ENCODE measurements at places on chromosomes 11 and 22.

GRCh38 chr11:8786933-8787332, 104.3 kb downstream of the RPL27A start:
- DNase-seq: no peak

DNA sequence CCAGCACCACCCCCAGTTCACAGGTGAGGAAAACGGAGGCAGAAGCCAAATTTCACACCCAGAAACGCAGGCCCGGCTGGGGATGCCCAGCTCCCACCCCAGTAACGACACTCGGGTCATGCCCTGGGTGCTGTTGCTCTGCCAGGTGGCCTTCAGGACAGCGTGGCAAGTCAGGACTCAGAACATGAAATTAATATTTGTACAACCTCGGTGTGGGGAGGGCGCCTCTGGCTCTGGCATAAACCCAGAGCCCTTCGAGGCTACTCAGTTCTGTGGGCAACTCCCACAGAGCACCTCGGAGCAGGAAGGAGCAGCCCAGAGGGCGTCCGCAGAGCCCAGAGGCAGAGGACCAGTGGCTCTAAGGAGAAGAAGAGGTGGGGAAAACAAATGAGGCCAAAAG, 71.6 kb downstream of the CELSR1 start:
- DNase-seq: no peak

DNA sequence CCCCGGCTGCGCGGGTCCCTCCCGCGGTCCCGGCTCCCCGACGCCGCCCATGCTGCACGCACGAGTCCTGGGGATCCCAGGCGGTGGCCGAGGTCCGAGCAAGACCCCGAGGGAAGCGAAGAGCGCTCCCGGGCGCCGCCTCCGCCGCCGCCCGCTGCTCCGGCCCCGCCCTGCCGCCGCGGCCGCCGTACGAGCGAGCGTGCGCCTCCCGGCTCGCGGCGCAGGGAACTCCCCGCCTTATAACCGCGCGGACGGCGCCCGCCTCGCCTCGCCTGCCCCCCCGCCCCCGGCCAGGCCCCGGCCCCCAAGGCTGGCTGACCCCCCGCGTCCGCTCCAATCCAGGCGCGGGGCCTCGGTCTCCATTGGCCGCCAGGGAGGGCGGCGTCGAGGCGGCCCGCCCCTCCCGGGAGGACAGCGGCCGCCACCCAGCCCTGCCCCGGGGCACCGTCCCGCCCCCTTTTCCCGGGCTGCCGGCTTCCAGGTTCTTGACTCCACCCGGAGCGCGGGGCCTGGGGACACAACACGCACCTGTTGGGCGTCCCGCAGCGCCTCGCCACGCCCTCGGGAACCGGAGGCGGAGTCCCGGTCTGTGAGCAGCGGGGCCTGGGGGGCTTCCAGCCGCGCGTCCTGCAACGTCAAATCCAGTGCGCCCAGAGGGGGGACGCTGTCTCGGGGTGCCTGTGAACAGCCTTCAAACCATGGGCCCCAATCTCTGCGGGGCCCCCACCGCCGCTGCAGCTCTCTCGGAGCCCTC, at the start of gene FADS3:
TSS of gene FADS3 (minus strand) at position 215 of the 754 bp plus-strand sequence. CDS start at position 51, 164 bp downstream.
- peak; percentile 78 for DNase-seq

DNA sequence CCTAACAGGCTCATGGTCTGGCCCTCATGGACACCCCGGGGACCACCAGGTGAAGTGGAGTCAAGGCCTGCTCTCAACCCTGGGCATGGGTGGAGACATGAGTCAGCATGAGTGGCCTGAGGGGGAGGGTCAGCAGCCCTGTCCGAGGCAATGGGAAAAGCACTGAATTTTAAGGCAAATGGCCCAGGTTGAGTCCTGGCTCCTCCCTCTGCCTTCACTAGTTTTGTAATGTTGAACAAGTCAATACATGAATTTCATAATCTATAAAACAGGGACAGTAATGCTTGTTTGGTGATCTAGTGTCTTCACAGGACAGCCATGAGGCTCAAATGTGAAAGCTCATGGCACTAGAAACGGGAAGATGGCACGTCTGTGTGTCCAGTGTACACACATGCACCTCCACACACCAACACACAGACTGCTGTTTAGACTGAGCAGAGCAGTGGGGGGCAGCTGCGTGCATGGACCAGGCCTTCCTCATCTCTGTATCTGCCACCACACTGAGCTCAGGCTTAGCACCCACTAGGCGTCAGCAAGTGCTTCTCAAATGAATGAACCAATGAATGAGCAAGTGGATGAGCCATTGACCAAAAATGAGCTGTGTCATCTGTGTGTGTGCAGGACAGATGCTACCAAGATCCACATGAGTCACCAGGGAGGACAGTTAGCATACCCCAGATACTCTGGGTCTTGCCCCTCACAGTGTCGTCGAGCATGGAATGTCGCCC, 63.4 kb downstream of the NRXN2 start:
- no peak for DNase-seq

GRCh38 chr11:47373876-47374719, 4.2 kb downstream of the SPI1 start:
- DNase-seq: peak; percentile 54

DNA sequence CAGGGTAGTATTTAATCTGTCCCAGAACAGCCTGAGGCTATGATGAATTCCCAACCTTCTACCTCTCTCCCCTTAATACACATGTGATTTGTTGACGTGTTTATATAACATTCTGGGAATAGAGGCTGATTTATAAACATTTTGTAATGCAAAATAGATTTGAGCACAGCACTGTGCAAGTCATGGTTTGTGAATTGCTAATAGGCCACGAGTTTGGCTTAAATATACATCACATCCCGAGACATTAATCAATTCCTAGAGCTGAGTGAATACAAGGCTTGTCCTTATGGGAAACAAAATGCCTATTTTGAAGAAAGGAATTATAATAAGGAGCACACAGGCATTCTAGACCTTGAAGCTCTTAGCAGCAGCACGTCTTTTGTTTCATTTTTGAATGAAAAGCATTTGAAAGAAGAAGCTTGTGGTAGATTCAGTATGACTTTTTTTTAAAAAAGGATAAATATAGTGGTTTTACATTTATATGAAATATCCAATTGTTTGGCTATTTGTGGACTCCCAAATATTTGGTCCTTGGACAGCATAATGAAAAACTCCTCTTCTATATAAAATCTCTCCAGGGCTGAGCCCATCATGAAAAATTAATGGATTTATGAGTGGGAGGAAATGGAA, 116.4 kb downstream of the SLC17A6 start:
- no peak for DNase-seq

- DNase-seq: peak; percentile 21
Observed at GRCh38 chr11:22666688-22667439, 453 bp downstream of the GAS2 start.

- no peak for DNase-seq
Observed at GRCh38 chr11:126601136-126601535, 245.7 kb downstream of the ST3GAL4 start.

- DNase-seq: peak; percentile 57
Observed at GRCh38 chr11:33690290-33691065, 10.1 kb downstream of the C11orf91 start.

DNA sequence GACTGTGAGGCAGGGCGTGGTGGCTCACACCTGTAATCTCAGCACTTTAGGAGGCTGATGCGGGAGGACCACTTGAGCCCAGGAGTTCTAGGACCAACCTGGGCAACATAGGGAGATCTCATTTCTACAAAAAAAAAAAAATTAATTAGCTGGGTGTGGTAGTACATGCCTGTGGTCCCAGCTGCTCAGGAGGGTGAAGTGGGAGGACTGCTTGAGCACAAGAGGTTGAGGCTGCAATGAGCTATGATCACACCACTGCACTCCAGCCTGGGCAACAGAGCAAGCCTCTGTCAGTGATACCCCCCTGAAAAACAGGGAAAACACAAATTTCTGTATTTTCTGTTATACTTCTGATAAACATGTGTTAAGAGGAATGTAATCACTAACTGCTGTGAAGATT, 57.8 kb upstream of the ARHGAP32 start:
- DNase-seq: no peak

- DNase-seq: no peak
Observed at GRCh38 chr11:122229481-122230384, 113.7 kb upstream of the BLID start.

GRCh38 chr11:118109231-118109630, 22.5 kb upstream of the SMIM35 start:
- no peak for DNase-seq

- no peak for DNase-seq
Observed at GRCh38 chr11:132531921-132532320, 1000.4 kb downstream of the OPCML start.

DNA sequence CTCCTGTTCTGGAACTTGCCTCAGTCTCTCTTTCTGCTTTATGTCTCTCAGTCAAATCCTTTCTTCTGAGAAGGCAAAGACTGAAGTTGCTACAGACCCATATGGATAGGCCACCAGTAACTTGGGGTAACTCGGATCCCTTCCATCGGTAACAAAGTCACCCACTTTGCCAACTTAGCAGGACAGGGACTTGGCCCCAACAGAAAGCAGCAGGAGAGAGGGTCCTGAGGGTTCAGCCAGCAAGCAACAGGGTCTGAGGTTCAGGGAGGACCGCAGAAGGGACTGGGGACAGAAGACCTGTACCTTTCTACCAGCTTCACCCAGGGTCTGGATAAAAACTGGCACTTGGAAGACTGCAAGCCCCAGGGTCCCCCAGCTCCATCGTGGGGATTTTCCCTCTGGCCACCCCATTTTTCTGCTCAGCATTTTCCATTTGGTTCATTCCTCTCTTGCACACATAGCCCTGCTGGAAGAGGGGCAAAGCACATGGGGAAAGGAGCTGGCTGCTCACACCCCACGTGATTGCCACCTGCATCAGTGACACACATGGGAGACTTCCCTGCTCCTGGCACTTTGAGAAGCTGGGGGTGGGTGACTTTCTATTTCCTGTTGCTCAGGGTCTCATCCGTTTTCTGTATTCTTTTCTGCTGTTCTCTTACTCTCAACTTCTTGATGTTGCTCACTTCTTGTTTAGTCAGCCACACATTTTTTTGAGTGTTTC, 34.6 kb upstream of the GNAZ start:
- no peak for DNase-seq

DNA sequence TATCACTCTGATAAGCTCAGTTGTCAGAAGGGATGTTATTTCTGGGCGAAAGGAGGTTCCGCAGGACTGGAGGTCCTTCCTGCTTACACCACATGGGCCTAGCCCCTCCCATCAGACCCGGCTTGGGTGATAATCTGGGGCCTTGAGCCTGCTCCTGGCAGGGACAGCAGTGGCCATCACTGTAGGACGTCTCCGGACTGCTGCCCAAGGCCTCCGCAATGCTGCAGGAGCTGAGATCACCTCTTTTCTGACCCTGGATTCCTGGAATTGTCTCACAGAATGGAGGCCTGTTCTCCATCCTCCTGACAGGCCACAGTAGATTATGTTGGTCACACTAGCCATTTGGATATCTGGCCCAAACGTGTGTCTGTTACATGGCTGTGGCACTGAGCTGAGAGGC, 9.2 kb upstream of the BIK start:
- DNase-seq: no peak

DNA sequence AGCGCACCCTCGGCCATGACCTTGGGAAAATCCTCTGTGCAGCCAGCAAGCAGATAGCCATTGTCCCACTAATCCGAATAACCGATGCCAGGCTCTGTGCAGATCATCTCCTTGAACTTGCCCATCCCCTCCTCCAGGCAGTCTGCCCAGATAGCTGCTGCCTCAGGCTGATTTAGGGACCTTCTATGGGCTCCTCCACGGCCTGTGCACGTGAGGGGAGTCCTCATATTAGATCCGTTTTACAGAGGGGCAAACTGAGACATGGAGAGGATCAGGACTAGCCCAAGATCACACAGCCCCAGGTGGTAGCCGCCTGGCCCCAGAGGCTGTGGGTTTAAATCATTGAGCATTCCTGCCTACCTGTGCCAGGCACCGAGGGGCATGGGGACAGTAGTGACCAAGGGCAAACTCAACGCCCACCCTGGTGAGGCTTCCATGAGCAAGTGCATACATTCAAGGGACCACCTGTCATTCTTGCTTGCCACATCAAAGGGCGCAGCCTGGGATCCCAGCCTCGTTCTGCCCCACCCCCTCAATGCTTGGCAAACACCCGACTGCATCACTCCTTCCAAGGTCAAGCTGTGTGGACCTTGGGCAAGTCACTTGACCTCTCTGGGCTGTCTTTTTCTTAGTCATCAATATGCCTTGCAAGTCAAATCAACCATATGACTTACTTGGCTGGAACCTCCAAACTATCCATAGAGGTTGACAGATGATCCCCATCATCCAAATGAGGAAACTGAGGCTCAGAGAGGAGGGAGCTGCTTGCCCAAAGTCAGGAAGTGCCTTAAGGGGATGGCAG, 131.6 kb downstream of the MN1 start:
- DNase-seq: no peak

DNA sequence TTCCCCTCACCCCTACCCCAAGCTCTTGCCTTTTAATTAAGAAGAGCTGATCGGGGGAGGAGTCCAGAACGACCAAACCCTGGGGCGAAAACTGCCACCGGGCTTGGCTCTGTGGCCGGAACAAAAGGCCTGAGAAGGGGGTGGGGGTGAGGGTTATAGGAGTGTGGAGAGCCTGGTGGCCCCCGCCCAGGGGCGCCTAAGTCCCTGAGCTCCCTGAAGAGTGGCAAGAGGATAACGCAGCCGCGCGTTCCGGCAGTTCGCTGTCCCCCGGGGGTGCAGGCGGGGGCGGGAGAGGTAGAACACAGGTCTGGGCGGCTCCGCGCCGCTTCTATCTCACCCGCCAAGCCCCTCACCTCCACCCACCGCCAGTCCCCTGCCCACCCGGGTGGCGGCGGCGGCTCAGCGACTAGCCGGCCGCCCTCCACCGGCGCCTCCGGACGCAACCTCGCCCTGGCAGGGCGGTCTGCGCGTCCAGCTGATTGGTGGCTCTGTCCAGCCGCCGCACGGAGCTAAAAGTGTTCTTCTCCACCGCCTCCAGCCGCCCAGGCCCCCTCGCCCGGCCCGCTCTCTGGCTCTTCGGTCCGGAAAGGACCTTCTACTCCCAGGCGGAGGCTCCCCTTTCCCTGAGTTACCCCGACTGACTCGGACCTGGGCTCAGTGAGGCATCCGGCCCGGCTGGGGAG, 18.7 kb upstream of the BDNF start:
- no peak for DNase-seq

GRCh38 chr22:41181349-41182241, 23.5 kb upstream of the L3MBTL2 start:
- DNase-seq: no peak
